ENCODE measurements at places on chromosomes 5 and 9. TPM values are rescaled to one million over a fixed set of nuclear protein-coding genes. Genes with fewer than 3 reads are reported as not detected.

SLCO6A1 gene
- not detected for total RNA-seq

CCL28 gene
- 1.2 TPM for total RNA-seq

THOC3 gene
- 55.6 TPM for total RNA-seq

PAEP gene
- total RNA-seq: not detected

DNA sequence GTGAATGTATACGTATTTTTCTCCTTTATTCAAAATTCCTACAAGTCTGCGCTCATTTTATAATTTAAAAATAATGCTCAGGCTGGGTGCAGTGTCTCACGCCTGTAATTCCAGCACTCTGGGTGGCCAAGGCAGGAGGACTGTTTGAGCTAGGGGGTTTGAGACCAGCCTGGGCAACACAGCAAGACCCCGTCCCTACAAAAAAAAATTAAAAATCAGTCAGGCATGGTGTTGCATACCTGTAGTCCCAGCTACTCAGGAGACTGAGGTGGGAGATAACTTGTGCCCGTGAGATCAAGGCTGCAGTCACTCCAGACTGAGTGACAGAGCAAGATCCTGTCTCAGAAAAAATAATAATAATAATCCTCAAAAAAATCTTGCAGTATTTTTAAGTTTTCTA lies 7.8 kb downstream of the UIMC1 start:
- DNase-seq: no peak

UBTD2 gene
- 25.7 TPM for total RNA-seq

- DNase-seq: peak; percentile 8
These were observed 283.1 kb upstream of the ADAMTSL1 start for GRCh38 chr9:18190671-18191374.

WWC1 gene
- 26.2 TPM for total RNA-seq

PTBP3 gene
- total RNA-seq: 70.1 TPM
